Type B pancreatic cell (in vitro differentiated cells): ENCODE measurements at places on chromosomes 4 and X.

DNA sequence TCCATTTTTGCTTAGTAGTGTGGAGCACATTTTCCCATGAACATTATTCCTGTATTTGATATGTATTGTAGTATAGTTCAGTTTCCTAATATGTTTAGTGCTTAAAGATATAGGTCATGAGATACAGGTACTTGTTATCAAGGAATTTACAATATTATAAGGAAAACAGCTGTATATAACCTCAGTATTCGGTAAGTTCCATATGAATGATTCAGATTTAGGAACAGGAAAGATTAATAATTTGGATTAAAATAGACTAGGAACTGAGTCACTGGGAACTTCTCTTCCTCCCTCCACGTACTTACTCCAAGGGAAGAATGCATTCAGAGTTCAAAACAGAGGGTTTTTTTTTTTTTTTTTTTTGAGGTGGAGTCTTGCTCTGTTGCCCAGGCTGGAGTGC lies 20.0 kb downstream of the DIAPH2 start:
- no peaks in the 10 kb centered on the region for H3K4me1 ChIP-seq
- H3K4me3 ChIP-seq = no peak overlapping the region
- H3K27ac ChIP-seq = no peak overlapping the region
- peaks cover 8% of the 10 kb centered on the region for H3K36me3 ChIP-seq

- no peak overlapping the region for H3K27ac ChIP-seq
- H3K36me3 ChIP-seq = no peaks in the 10 kb centered on the region
- H3K4me3 ChIP-seq = no peak overlapping the region
- H3K27me3 ChIP-seq = no peaks in the 10 kb centered on the region
Measured at GRCh38 chr4:13202701-13203100, 281.4 kb downstream of the RAB28 start.

DNA sequence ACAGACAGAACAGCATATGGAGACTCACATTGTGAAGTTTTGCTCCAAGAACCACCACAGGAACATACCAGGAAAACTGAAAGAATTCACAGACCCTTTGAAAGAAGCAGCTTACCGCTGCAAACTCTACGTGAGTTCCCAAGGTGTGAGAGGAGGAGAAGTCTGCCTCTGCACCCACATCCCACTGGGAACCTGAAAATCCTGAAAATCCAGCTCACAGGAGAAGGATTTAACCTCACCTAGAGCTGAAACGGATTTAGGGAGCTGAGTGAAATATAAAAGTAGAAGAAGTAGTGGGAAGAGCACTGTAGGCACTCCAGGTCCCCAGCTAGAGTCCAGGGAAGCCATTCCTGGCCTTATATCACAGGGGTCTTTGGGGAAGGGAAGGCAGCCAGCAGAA lies 80.0 kb downstream of the FHIP1A start:
- H3K27me3 ChIP-seq = no peaks in the 10 kb centered on the region
- H3K27ac ChIP-seq = no peak overlapping the region
- peaks cover 24% of the 10 kb centered on the region for H3K36me3 ChIP-seq
- H3K4me3 ChIP-seq = no peak overlapping the region
- no peaks in the 10 kb centered on the region for H3K4me1 ChIP-seq
- DNase-seq = no peak

DNA sequence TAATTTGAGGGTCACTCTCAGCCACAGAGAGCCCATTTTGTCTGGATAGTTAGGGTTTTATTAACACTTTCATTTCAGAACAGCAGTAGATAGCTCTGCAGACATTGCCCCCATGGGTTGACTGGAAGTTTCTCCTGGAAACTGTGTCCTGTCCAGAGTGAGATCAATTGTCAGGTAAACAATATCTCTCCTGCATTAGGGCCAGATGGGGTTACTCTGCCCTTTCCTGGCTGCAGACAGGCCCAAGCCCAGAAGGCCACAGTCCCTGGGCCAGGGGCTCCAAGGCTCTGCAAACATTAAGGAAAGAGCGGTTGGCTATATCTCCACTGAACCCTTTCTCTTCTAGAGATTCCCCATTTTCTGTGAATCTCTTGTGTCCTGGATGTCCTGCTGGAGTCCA lies 436.8 kb upstream of the PRKX start:
- H3K36me3 ChIP-seq = no peaks in the 10 kb centered on the region
- no peak for DNase-seq
- peaks cover 5% of the 10 kb centered on the region for H3K27me3 ChIP-seq
- no peak overlapping the region for H3K4me3 ChIP-seq
- no peaks in the 10 kb centered on the region for H3K4me1 ChIP-seq

DNA sequence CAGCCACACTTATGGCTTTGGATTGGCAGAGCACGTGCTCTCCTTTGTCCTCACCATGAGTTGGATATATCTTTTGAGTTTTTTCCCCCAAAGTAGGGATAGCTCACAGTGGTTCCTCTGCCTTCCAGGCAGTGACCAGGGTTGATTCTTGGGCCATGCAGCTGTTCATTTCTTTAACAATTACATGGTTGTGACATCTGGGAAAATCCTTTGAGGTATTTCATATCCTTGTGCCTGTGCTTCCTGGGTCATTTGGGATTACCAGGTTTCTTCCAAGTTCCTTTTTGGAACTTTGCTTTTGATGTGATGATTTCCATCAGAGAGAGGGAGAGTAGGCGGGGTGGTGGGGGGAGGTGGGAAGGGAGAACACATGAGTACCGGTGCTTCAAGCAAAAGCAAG lies 15.6 kb downstream of the BCORL1 start:
- H3K4me1 ChIP-seq = no peaks in the 10 kb centered on the region
- DNase-seq = no peak
- no peaks in the 10 kb centered on the region for H3K27me3 ChIP-seq
- H3K27ac ChIP-seq = no peak overlapping the region
- H3K36me3 ChIP-seq = peaks cover 3% of the 10 kb centered on the region
- H3K4me3 ChIP-seq = no peak overlapping the region

- no peak overlapping the region for H3K4me3 ChIP-seq
- H3K27me3 ChIP-seq = no peaks in the 10 kb centered on the region
- DNase-seq = peak; percentile 24
- no peak overlapping the region for H3K27ac ChIP-seq
- no peaks in the 10 kb centered on the region for H3K4me1 ChIP-seq
- H3K36me3 ChIP-seq = no peaks in the 10 kb centered on the region
Measured at GRCh38 chrX:10050481-10050880, 83.3 kb downstream of the CLDN34 start.

GRCh38 chrX:153851981-153852380 lies 21.6 kb upstream of the PDZD4 start:
- H3K27me3 ChIP-seq = peaks cover 20% of the 10 kb centered on the region
- no peak for DNase-seq
- H3K4me1 ChIP-seq = no peaks in the 10 kb centered on the region
- H3K36me3 ChIP-seq = no peaks in the 10 kb centered on the region
- no peak overlapping the region for H3K27ac ChIP-seq
- H3K4me3 ChIP-seq = no peak overlapping the region

DNA sequence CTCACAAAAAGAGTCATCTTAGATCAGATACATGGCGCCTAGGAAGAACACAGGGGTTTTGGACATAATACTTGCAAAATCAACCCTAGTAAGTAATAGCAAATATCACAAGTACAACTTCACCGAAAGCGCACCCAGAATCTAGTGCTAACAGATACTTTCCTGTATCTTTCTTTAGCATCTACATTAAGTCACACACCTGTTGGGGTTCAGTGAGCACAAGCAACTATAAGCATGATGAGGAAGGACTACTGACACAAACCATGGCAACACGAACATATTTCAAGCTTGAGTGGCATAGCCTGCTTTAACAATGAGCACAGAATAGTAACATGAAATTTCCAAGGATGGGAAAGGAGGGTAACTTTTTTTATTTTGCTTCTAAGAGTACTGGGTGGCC lies 116.1 kb downstream of the GPC3 start:
- no peak overlapping the region for H3K4me3 ChIP-seq
- no peak overlapping the region for H3K27ac ChIP-seq
- H3K4me1 ChIP-seq = peaks cover 11% of the 10 kb centered on the region
- H3K36me3 ChIP-seq = peaks cover 34% of the 10 kb centered on the region

GRCh38 chr4:106238820-106239420 lies 77.1 kb downstream of the TBCK start:
- no peak overlapping the region for H3K27ac ChIP-seq
- no peak for DNase-seq
- H3K4me1 ChIP-seq = peaks cover 6% of the 10 kb centered on the region
- peaks cover 12% of the 10 kb centered on the region for H3K36me3 ChIP-seq
- no peak overlapping the region for H3K4me3 ChIP-seq

GRCh38 chr4:24209131-24209530 lies 319.3 kb upstream of the PPARGC1A start:
- H3K4me3 ChIP-seq = no peak overlapping the region
- DNase-seq = no peak
- H3K36me3 ChIP-seq = no peaks in the 10 kb centered on the region
- no peak overlapping the region for H3K27ac ChIP-seq
- H3K4me1 ChIP-seq = no peaks in the 10 kb centered on the region

DNA sequence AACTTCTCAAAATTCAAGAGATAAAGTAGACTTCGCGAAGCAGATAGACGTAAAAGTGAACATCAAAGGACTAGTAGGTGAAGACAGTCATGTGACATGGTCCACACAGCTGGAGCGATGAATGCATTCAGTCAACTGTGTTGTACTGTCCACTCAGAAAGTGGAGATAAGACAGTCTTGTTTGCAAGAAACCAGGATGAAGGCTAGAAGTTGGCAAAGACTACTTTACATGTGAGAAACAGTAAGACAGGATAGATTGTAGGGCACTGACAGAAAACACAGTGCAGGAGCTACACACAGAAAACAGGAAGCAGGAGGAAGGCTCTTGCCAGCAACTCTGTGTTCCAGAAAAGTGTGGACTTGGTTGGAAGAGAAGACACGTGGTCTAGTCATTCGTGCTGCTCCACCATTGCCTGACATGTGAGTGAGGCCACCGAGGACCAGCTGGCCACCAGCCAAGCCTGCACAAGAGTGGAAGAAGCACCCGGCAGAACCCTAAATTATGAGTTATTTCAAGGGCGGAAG lies 78.9 kb downstream of the FAT1 start:
- peaks cover 46% of the 10 kb centered on the region for H3K36me3 ChIP-seq
- no peaks in the 10 kb centered on the region for H3K27me3 ChIP-seq
- no peak overlapping the region for H3K27ac ChIP-seq
- H3K4me1 ChIP-seq = peaks cover 11% of the 10 kb centered on the region
- H3K4me3 ChIP-seq = no peak overlapping the region
- DNase-seq = no peak

DNA sequence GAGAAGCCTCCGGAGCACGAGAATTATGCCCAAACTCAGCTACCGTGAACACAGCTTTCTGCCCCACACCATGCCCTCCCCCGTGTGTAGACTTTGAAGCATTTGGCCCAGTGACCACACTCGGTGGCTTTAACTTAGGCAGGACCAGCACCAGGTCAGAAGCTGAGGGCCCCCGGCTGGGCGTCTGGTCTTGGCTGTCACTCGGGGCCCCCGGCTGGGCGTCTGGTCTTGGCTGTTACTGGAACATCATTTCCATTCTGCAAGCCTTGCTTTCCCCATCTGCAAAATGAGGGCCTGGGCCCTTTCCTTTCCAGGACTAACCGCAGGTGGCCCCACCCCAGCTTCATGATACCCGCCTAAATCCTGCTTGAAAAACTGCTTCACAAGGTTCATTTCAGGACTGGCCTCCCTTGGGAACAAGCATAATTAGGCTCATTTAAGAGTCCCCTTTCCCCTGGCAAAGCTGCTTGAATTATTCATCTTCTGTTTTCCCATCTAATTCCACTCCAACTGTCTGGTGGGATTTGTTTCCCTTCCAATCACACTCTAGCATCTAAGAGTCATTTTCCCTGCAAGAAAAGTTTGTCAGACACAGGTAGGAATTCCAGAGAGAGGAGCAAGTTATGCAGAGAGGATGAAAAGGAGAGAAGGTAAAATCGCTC lies 82.5 kb downstream of the WFS1 start:
- no peak overlapping the region for H3K4me3 ChIP-seq
- H3K36me3 ChIP-seq = no peaks in the 10 kb centered on the region
- peaks cover 21% of the 10 kb centered on the region for H3K27me3 ChIP-seq
- no peak for DNase-seq
- no peak overlapping the region for H3K27ac ChIP-seq

- no peak for DNase-seq
- H3K36me3 ChIP-seq = no peaks in the 10 kb centered on the region
- H3K27ac ChIP-seq = no peak overlapping the region
Measured at GRCh38 chr4:9949573-9949972, 71.7 kb downstream of the SLC2A9 start.

DNA sequence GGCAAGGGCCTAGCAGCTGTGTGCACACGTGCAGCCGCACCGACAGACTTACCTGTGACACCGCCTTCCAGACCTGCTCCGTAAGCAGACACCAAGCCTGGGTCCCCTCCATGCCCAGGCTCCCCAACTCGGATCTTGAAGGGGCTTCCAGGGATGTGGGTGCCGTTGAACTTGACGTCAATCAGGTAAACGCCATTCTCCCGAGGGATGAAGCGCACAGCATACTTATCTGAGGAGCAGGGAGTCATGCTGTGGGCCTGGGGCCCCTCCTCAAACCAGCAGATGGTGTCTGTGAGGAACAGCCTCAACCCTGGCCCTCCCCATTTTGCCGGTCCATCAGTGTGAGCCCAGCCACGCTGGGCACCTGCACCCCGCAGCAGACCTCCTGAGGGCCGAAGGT lies 24.5 kb downstream of the FLNA start:
- no peak overlapping the region for H3K4me3 ChIP-seq
- H3K4me1 ChIP-seq = peaks cover 5% of the 10 kb centered on the region
- no peaks in the 10 kb centered on the region for H3K36me3 ChIP-seq
- no peaks in the 10 kb centered on the region for H3K27me3 ChIP-seq
- no peak for DNase-seq

- no peaks in the 10 kb centered on the region for H3K4me1 ChIP-seq
- H3K27ac ChIP-seq = no peak overlapping the region
- H3K36me3 ChIP-seq = no peaks in the 10 kb centered on the region
Measured at GRCh38 chr4:68434836-68435235, 12.4 kb upstream of the TMPRSS11E start.

DNA sequence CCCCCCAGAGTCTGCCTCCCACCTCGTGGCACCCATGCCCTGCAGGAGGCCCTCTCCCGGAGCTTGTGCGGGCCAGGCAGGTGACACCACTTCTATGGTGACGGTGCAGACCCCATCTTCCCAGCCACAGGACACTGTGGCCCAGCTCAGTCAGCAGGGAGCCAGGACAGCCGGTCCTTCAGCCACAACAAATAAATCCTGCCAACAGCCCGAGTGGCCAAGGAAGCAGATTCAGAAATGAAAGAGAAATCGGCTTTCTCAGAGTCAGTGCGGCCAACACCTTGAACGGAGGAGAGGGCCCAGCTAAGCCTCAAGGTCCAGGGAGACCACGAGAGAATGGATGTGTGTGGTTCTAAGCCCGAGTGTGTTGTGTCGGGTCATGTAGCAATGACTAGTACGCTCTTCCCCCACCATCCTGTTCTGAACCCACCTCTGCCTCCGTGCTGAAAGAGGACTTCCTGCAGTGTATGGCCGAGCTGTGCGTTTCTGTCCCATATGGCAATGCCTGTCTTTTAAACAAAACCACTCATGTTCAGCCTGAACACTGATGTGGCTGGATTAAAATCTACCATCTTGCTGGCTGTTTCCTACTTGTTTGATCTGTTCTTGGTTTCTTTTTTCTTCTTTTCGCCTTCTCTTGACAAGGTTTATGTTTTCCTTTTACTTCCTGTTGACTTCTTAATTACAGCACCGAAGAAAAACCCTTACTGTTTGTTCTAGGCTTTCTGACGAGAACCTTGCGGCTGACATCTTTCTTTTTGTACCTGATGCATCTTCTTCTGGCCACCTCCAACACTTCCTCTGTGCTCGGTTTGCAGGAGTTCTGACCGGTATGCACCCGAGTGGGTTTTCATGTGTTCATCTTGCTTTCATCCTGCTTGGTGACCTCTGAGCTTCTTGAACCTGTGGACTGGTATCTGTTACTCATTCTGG lies 53.1 kb downstream of the GAK start:
- no peaks in the 10 kb centered on the region for H3K27me3 ChIP-seq
- peaks cover 13% of the 10 kb centered on the region for H3K36me3 ChIP-seq
- no peak overlapping the region for H3K27ac ChIP-seq
- DNase-seq = no peak
- H3K4me3 ChIP-seq = no peak overlapping the region
